T-helper 1 cell (primary cell): ENCODE measurements at places on chromosomes 5 and 9.

DNA sequence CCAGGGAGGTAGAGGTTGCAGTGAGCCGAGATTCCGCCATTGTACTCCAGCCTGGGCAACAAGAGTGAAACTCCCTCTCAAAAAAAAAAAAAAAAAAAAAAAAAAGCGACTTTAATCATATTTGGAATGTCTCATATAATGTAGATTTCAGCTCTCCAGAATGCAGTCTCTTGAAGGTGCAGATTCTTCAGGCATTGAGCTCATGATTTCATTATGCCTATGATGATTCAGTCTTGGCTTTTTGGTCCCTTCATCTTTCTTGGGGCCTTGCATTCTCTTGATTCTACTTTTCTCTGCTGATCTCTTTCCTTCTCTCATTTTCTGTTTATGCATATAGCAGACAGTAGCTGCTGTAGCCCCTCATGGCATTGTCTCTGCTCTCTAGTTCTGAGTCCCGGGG, 22.9 kb downstream of the KDM4C start:
- DNase-seq = no peak

GRCh38 chr5:113917997-113918396, 404.5 kb downstream of the YTHDC2 start:
- no peak for DNase-seq

- no peak for DNase-seq
These were observed 105.6 kb downstream of the PLCXD3 start for GRCh38 chr5:41404757-41405156.

- DNase-seq = no peak
These were observed 850 bp downstream of the RRAGA start for GRCh38 chr9:19049917-19050636.

GRCh38 chr5:76546497-76547102, 76.6 kb downstream of the F2RL2 start:
- DNase-seq = no peak

- peak; percentile 27 for DNase-seq
These were observed 3.6 kb downstream of the ERGIC1 start for GRCh38 chr5:172837640-172838039.

DNA sequence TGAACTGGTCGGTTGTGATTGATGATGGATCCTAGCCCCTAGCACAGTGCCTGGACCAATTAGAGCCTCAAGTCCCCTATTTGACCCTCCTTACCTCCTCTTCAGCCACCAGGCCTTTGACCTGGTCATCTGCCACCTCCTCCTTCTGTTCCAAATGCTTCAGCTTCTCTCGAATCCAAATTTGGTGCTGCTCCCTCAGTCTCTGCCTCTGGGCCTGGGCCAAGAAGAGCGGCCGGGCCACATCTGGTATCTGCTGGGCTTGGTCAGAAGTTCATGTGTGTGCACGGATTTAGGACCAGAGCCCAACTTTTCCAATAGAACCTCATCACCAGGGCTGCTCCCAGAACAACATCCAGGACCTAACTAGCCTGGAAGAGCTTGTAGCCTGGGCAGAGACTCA, 6.5 kb downstream of the SLC35A4 start:
- DNase-seq = no peak

- no peak for DNase-seq
These were observed 214.3 kb upstream of the PTGER4 start for GRCh38 chr5:40465416-40465815.

- DNase-seq = no peak
These were observed 571.8 kb upstream of the CDH18 start for GRCh38 chr5:20559845-20560244.

DNA sequence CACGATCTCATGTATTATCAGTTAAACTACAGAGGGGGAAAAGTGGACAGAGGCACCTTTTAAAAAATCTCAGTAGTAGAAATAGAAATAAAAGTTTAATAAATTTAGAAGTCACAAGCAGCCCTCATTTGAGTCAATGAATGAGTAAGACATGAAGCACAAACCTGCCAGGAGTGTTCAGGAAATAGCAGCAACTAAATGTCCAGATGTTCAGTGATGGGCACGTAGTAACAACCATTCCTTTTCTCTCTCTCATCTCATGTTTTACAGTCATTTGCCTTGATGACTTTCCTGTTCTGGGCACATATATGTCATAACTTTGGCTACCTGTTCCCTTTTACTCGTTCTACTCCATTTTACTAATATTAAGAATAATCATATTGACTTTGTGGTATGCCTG, 17.7 kb downstream of the ISOC1 start:
- no peak for DNase-seq

DNA sequence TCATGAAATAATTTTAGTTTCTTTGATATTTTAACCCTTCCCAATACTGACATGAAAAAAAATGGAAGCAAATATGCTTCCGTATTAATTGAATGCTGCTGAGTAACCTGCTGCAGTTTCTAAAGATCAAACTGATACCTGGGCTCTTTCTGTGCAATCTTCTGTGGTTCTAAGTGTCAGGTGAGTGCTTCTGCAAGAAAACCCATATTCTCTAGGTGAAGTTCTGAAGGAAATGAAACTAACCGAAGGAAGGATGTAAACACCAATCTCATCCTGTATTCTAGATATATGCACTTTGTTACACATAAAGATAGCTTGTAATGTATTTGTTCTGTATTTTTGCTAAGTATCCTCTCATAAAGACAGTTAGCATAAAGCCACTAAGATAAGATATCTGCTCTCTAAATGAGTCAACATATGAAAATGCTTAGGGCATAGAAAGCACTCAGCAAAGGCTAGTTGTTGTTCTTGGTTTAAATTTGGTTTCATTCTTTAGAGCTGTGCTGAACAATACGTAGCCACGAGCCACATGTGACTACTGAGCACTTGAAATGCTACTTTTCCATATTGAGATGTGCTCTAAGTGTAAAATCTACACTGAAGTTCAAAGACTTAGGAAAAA, 52.0 kb downstream of the ITGA2 start:
- no peak for DNase-seq

GRCh38 chr5:110441035-110441434, 285.4 kb downstream of the TMEM232 start:
- DNase-seq = no peak

- DNase-seq = no peak
These were observed 3.1 kb downstream of the QRFP start for GRCh38 chr9:130893341-130894101.

GRCh38 chr9:114138552-114138971, 16.8 kb upstream of the COL27A1 start:
- DNase-seq = no peak

DNA sequence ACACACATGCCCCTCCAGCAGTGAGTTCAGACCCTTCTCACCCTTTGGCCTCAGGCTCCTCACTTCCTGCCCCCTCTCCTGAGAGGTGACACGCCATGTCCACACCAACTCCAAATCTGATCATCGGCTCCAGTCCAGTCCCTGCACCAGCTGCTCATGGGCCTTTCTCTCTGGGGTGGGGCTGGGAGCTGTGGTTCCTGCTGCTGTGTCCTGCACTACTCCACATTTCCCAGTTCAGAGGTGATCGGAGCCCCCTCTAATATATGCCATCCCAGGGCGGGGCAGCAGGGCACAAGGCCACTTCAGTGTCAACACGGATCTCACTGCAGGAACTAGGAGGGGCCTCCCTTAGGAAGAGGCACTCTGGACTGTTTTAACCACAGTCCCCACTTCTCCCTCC, 91.5 kb downstream of the ADAMTS2 start:
- DNase-seq = no peak

DNA sequence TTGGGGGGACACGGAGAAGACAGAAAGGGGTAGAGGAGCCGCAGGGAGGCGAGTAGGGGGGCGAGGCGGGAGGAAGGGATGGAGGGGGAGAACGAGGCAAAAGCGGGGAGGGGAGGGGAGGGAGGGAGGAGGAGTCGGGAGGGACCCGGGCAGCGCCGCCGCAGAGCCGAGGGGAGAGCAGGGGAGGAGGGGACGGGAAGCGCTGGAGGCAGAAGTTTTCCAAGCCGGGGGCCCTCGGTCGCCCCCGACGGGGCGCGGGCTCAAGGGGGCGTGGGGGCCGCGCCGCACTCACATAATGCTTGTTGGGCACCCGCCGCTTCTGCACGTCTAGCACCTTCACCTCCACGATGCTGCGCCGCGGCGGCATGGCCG, 353 bp downstream of the SH3PXD2B start:
- DNase-seq = no peak

DNA sequence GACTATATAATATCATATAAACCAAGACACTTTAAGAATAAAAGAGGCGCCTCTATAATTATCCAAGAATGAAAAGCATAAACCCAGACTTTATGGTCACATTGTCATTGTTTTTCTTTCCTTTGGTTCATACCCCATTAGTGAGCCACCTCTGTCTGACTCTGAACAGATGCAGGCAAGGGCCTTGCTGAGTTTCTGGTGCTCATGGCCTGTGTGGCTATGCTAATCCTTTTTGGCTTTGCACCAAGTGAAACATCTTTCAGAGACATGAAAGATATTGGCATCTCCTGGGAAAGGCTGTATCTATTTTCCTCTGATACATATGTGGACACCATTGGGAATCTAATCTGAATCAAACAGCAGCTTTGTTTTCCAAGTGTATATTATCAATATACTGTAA, 222.5 kb downstream of the CHSY3 start:
- no peak for DNase-seq

DNA sequence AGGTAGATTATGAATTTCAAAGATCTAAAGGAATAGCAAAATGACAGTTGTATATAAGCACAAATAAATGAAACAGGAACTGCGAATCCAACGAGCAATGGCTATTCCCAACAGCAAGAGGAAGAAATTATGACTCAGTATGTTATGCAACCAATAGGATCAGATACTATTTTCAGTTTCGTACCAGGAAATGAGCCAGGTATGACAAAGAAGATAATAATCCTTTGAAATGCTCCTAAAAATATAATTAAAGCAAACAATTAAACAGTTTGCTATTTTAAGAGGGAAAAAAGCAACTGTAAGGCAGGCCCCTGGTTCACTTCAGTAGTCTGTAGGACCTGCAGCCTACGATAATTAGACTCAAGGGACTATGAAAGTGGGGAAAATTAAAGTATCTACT, 58.9 kb downstream of the AUH start:
- no peak for DNase-seq

GRCh38 chr5:124408738-124409453, 337.5 kb downstream of the ZNF608 start:
- DNase-seq = no peak

DNA sequence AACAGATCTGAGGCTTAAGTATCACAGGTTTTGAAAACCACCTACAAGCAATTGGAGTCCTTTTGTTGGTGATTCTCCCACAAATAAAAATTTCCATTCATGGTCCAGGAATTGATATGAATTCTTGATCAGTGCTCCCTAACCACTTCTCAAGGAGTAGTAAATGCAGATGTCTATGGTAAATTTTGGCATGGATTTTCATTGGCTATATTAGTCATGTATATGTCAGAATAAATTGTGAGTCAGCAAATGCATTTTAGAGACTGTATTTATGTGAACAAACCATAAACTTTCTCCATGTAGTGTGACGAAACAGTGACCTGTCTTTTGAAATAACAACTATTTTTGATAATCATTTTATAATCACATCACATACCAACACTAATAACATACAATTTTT, 611.1 kb downstream of the HTR1A start:
- DNase-seq = no peak

GRCh38 chr9:126794441-126794840, 10.4 kb upstream of the ZBTB43 start:
- no peak for DNase-seq

- DNase-seq = no peak
These were observed 3.4 kb downstream of the IL4 start for GRCh38 chr5:132677191-132677590.

- DNase-seq = no peak
These were observed 368.8 kb downstream of the GLIS3 start for GRCh38 chr9:3931058-3931457.

DNA sequence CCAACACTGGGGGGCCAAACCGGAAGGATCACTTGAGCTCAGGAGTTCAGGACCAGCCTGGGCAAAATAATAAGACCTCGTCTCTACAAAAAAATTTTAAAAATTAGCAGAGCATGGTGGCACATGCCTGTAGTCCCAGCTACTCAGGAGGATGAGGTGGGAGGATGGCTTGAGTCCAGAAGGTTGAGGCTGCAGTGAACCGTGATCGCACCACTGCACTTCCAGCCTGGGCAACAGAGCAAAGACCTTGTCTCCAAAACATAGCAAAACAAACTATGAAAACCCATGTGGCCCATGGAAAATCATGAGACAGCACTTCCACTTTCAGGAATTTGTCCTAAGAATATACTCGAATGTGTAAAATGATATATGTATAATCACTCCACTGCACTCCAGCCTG, 6.1 kb downstream of the SETX start:
- no peak for DNase-seq

DNA sequence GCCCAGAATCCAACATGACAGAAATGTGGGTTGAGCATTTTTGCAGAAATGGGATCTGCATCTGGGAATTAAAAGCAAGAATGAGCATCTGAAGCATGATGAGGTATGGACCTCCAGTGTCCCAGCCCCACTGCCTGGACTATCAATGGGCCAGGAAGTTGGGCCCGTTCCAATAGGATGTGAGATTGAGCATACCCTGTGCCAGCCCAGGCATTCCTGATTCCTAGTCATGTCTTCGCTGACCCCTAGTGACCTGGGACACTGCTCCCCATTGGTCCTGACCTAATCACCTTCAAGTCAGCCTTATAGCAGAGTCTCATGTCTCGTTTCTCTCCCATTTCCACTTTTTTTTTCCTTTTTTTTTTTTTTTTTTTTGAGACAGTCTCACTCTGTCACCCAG, 197.4 kb upstream of the IRX2 start:
- DNase-seq = no peak

DNA sequence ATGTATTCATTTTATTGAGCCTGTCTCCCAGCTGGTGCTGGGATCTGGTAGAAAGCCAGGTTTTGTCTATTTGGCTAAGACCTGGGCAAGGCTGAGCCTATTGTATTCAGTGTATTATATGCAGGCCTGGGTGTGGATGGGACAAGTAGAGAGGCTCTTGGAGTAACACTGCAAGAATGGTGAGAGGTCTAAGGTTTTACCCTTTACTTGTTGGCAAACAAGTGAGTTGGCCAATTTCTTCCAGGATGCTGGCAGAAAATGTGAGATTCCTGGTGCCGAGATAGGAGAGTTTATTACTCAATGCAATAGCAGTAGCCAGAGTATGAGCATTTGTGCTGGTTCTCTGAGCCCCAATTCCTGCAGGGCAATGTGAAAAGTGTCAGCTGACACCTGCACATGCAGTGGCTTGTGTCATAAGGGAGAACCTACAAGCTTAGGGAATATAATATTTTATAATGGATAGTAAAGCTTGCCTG, 141.7 kb upstream of the PRLR start:
- DNase-seq = no peak
